ENCODE measurements at places on chromosomes 2 and 18. TPM values are rescaled to one million over a fixed set of nuclear protein-coding genes. Genes with fewer than 3 reads are reported as not detected.

- peak; percentile 52 for DNase-seq
Observed at GRCh38 chr2:45699032-45699658, 47.7 kb downstream of the PRKCE start.

DNA sequence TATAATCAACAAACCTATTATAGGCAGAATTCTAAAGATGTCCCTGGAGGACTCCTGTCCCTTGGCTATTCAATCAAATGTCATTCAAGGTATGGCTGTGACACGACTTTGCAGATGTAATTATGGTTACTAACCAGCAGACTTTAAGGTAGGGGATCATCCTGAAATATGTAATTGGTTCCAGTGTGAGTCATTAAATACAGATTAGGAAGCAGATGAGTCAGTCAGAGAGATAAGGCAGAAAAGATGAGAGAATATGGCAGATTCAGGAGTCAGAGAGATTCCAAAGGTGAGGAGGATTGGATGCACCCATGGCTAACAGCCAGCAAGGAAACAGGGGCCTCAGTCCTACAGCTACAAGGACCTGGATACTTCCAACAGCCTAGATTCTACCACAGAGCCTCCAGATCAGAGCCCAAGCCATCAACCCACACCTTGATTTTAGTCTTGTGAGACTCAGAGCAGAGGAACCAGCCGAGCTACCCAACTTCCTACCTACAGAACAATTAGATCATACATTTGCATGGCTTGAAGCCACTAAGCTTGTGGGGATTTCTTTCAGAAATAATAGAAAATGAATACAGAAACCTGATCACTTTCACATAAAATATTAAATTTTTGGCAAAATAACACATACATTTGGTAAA is 11.2 kb upstream of the PROM2 start:
- DNase-seq: no peak

DNA sequence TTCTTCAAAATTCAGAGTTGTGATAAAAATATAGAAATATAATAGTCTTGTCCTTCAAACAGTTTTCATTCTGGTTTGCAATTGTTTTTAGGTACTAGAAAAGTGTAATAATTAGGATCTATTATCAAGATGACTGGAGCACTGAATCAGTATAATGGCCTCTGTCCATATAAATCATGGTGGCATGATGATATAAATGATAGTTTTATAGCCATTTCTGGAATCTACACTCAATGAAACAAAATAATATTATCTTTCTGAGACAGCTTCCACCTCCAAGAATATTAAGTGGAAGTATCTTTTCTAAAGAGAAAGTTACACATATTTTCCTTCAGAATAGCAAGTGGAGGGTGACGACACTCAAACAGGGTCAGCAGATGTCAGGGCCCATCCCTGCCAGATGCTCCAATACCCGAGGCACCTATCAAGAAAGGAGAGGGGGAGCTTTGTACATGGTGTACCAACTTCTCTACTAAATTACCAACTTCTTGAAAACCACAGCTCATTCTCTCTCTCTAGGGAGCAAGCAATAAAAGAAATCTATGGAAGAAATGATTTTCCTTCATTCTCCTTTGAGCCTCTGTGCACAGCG is 882.7 kb upstream of the CHAC2 start:
- DNase-seq: no peak

- no peak for DNase-seq
Observed at GRCh38 chr18:551404-552061, 28.6 kb upstream of the CETN1 start.

- peak; percentile 25 for DNase-seq
Observed at GRCh38 chr18:7987284-7987976, 420.3 kb downstream of the PTPRM start.

GRCh38 chr2:190916829-190917228 is 36.2 kb downstream of the GLS start:
- no peak for DNase-seq

OTOF gene
- not detected for total RNA-seq

DNA sequence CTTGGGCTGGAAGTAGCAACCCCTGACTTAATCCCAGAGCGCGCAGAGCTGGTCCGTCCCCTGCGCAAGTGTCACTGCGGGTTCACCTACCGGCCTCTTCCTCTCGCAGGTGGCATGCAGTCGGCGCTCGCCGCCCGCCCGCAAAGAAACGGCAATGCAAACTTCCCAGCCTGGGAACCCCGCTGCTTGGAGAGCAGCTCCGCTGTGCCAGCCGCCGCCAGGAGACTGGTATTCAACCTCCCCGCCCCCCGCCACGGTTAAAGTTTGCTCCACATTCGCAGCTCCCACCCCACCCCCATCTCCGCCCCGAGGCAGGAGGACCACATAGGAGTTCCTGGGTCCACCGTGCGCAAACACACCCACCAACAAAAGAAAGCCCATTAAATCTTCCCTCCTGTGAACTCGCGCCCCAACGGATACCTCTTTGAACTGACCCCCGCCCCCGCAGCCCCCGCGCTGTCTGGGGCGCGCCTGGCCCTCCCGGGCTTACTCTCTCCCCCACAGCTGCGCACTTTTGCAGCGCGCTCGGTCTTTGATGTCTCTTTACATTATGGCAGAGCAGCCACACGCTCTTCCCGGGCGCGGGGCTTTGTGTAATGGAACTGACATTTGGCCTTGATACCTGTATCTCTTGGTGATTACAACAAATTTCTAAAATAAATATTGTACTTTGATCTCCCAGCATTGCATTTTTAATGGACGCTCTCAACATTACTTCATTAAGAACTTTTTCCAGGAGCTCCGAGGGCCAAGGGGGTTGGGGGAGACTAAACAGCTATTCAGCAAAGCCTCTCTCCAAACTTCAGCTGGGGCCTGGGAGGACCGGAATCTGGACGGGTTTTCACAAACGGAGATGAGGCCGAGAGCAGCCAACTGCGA is 3.1 kb upstream of the SP5 start:
- DNase-seq: no peak

DNA sequence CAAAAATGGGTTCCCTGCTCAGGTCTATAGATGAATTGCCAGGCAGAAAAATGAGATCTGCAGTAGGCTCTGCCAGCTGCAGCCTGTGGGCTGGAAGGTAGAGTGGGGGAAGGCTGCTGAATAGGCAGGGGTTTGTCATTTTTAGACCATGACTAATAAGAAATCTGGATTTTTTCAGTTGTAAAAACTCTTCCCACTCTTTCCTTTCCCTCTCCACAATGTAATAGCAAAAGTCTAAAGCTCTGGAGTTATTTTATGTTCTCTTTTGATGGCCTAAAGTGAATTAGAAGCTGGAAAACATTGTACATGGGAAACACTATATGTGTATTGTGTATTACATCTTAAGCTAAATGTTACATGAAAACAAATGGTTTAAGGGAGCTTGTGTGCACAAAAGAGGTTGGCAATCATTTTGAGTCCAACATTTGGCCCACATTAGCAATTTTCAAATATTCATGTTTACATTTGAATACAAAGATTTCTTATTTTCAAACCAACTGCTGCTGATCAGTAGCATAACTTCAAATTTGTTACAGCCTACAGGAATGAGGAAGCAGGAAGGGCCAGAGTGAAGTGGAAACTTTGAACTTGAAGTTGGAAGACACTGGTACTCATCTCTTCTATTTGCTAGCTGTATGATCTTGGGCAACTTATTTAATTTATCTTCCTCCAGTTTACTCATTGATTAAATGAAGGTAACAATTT is 407.1 kb downstream of the SLC4A3 start:
- no peak for DNase-seq

ABCB11 gene
- not detected for total RNA-seq

GRCh38 chr2:95345081-95345562 is 48.0 kb downstream of the KCNIP3 start:
- DNase-seq: no peak

GRCh38 chr2:8271461-8271860 is 410.4 kb upstream of the ID2 start:
- DNase-seq: no peak

DNA sequence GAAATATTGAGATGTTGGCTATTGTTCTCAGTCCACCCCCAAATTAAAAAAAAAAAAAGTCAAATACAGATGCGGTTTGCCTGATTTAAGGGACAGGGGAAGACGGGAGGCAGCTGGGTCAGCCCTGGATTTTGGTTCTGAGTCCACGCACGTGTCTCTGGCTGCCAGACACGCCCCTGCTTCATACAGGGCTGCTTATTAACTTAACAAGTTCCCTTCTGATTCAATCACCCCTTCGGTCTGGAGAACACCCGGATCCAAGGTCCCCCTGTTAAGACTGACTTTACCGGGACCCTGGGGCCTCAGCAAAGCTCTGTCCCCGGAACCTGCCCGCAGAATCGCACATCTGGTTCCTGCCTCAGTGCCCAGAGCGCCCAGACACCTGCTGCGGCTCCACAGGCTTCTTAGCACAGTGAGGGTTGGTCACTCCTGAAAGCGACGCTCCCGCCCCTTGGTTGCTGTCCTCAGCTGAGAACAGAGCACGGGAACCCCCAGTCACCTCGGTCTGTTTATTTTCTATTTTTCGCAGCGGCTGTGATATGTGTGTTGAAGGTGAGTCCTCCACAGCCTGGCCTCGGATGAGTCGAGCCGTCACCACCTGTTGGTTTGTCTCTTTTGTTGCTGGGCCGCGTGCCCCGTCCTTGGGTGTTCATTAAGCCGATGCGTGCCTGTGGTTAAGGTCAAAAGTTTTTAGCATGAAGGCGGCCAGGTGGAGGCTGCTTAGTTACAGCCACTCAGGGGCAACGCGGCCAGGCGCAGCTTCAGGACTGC is 57.2 kb downstream of the RTP5 start:
- no peak for DNase-seq

DNA sequence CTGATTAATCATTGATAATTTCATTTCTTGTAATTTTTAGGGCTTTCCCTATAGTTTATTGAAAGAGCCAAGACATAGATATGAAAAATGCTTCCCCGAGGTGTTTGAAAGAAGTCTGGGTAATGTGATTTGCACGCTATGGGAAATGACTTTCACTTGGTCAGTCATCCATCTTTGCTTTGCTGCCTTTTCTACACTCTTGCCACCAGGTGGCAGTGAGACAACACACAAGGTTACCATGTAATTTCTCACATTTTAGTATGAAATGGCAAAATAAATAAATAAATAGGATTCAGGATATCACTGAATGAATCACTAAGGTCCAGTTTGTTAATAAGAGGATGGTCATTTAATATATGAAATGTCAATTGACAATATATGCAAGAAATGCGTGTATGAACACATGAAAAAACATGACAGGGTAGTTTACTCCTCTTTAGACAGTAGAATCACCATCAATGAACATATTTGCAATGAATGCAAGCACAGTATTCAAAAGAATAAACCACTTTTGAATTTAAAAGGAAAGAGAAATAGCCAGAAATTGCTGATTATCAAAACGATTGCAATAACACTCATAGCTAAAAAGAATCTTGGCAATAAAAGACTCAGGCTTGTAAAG is 52.2 kb upstream of the KCNH7 start:
- DNase-seq: peak; percentile 16

R3HDM1 gene
- total RNA-seq: 16.7 TPM

- DNase-seq: peak; percentile 16
Observed at GRCh38 chr18:64134044-64134747, 14.7 kb downstream of the LINC00305 start.

PRSS56 gene
- total RNA-seq: not detected

GRCh38 chr2:197453914-197454398 is 604 bp downstream of the COQ10B start:
- DNase-seq: peak; percentile 69

GRCh38 chr2:207142461-207142860 is 23.3 kb downstream of the KLF7 start:
- no peak for DNase-seq

DNA sequence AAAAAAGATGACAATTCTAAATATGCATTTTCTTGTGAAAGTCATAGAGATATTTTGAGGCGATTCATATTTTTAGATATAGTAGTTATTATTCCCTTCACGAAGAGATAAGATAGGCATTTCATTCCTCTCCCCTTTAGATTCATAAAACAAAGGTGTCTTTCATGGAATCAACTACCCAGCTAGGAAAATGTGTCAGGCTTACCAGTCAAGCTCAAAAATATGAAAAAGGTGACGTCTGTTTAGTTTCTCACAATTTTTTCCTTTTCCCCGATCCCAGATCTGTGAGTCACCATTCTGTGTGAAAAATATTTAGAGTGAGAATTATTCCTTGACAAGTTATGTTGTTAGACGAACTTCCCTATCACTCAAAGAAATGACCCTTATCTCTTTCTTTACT is 95.4 kb upstream of the FN1 start:
- DNase-seq: no peak

CENPA gene
- 24.4 TPM for total RNA-seq

GRCh38 chr2:239283288-239283945 is 117.4 kb downstream of the HDAC4 start:
- DNase-seq: no peak

MBD2 gene
- total RNA-seq: 30.7 TPM

DNA sequence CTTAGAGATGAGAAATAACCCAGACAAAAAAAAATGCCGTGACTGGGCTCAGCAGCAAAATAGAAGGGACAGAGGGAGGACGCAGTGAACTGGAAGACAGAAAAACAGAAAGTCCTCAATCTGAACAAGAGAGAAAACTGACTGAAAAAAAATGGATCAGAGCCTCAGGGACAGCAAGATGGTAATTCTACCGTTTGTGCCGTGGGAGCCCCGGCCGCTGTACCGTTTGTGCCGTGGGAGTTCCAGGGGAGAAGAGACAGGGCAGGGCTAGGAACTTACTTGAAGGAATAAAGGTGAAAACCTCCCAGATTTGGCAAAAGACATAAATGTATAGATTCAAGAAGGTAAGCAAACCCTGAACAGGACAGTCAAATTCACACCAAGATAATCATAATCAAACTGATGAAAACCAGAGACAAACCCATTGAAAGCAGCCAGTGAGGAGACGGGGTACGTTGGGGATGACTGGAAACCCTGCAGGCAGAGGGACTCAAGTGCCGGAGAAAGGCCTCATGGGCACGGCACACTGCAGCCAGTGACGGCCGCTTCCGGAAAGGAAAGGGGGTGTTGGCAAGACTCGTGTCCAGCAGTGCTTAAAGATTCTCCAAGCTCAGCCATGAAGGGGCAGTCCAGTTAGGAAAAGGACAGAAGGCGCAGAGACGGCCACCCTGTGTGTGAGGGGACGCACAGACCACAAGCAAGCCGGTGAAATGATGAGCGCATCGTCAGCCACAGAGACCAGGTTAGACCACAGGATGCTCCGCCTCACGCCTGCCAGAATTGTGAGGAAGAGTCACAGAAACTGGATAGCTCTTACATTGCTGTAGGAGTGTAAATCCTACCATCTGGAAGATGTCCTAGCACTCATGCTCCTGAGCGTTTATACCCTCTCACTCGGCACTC is 40.0 kb upstream of the NFATC1 start:
- DNase-seq: no peak

GRCh38 chr2:155310589-155310988 is 612.1 kb downstream of the KCNJ3 start:
- peak; percentile 18 for DNase-seq

CD8B2 gene
- not detected for total RNA-seq

- no peak for DNase-seq
Observed at GRCh38 chr2:100831831-100832230, 11.9 kb downstream of the NPAS2 start.
